Activated T-cell treated with anti-CD3 and anti-CD28 coated beads, Interleukin-2, amount 50 U/mL, for 72 hours (primary cell): ENCODE measurements at places on chromosomes 11 and 22. TPM values are rescaled to one million over a fixed set of nuclear protein-coding genes. Genes with fewer than 3 reads are reported as not detected.

DNA sequence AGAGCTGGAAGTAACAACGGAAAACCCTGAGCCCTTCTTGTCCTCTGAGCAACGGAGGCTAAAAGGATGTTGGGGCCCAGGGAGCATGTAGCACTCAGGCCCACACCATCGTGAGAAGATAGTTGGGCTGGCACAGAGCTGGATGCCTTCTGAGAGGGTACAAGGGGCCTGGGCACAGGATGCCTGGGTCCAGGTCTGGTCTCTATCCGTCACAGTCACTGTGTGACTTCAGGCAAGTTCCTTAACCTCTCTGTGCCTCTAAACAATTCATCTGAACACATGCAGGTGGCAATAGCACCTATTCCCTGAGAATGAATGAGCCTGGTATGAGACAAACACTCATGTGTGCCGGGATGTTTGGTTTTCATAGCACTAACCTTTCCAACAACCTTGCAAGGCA, 29.2 kb downstream of the MB start:
- no peak for DNase-seq

KDELR3 gene
- 0.37 TPM for total RNA-seq

- DNase-seq = no peak
These were observed 5.4 kb upstream of the SYN3 start for GRCh38 chr22:33063611-33064010.

DNA sequence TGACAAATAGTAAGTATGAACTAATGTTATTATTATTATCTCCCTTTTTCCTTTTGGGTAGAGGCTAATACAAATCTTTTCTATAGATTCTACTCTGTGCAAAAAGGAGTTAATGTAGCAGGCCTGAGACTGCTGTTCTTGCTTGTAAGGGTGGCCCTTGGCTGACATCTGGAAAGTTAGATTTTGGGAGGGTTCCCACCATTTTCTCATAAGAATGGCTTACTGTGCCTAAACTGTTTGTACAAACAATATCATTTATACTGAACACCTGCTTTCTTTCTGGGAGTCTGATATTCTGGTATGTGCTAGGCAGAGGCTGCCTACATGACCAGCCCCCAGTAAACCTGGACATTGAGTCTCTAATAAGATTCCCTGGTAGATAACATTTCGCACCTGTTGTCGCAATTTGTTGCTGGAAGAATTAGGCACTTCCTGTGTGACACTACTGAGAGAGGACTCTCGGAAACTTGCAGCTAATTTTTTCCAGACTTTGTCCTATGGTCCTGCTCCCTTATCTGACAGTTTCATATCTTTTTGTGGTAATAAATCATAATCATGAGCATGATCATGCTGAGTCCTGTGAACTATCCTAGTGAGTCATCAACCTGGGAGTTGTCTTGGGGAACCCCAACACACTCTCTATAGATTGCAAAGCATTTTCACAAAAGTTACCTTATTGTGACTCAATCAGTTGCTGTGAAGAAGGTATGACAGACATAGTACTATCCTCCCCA, 257.7 kb upstream of the CCDC90B start:
- peak; percentile 3 for DNase-seq

TMPRSS5 gene
- total RNA-seq = 0.51 TPM
